Astrocyte of the hippocampus (primary cell): ENCODE measurements at places on chromosomes 16 and 17.

DNA sequence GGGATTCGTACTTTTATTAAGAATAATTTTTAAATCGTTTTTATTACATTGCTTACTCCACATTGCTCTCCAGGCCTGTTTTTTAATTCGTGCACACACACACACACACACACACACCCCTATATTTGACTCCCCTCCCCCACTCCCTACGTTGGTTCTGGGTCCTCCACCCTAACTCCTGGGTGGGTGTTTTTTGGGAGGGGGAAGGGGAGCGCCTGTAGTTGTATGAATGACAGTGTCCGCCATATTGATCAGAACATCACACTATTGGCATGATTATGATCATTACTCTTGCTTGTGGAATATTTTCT, 1.3 kb downstream of the GNAO1 start:
- DNase-seq, result no peak

GRCh38 chr16:81987121-81987520, 24.1 kb downstream of the SDR42E1 start:
- DNase-seq, result no peak

DNA sequence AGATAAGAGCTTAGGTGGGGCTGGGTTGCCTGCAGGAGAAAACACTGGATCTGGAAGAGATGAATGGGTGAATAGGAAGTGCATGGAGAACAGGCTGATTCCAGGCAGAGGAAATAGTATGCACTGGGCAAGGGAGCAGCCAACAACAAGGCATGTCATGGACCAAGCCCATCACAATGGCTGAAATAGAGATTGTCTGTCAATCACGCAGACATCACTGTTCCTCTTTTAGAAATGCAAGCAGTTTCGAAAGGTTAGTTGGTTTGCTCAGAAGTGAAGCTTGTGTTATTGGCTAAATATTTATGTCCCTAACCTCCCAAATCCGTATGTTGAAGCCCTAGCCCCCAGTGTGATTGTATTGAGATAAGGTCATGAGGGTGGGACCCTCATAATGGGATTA, 621.7 kb upstream of the CDH11 start:
- DNase-seq, result no peak

DNA sequence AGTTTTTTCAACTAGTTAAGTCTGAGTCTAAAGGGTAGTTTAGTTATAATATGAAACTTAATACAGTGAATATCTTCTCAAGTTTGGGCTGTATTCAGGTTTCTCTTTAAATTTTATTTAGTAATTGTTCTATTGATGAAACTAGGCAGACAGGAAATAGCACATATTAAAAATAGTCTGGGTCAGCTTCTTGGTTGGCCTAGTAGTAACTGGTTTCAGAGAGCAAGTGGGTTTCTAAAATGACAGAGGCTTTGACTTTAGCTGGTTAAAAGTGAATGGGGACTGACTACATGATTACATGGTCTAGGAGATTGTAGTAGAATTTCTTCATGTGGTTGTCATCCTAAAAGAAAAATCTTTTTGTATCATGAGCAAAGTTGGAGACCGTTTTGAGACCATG, 46.8 kb downstream of the OMG start:
- no peak for DNase-seq

GRCh38 chr16:26830428-26831127, 236.1 kb upstream of the C16orf82 start:
- DNase-seq, result no peak

DNA sequence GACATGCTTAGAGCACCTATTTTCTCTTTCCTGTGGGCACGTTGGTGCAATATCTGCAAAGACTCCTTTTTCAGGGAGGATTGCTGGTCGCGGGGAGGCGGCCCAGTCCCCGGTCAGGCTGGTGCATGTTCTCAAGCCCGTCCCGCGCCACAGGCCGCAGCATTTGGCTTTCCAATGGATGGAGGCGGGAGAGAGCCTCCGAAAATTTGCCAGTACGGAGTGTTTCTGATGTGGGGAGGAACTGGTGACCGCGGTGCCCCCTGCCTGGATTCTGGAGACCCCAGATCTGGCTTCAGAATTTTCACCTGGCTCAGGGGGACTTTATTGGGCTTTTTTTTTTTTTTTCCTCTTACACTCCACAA, 2.3 kb downstream of the CMIP start:
- DNase-seq, result no peak

- DNase-seq, result no peak
Measured at GRCh38 chr17:6422654-6423241, 12.2 kb downstream of the AIPL1 start.

DNA sequence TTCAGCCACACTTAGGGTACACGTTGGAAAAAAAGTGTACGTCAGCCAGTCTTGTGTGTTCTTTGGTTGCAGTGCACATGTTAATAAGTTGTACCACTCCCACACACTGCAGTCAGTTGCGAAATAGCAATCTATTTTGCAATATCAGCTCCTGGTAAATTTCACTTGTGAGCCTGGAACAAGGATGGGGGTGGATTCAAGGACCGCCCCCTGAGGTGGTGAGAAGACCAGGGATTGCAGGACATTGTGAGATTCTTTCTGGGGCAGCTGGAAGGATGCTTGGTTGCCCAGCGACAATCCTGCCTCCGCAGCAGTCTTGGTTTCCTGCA, 78.6 kb upstream of the ZFHX3 start:
- peak; percentile 11 for DNase-seq

- DNase-seq, result peak; percentile 59
Measured at GRCh38 chr16:71895679-71896365, 491 bp downstream of the IST1 start.

DNA sequence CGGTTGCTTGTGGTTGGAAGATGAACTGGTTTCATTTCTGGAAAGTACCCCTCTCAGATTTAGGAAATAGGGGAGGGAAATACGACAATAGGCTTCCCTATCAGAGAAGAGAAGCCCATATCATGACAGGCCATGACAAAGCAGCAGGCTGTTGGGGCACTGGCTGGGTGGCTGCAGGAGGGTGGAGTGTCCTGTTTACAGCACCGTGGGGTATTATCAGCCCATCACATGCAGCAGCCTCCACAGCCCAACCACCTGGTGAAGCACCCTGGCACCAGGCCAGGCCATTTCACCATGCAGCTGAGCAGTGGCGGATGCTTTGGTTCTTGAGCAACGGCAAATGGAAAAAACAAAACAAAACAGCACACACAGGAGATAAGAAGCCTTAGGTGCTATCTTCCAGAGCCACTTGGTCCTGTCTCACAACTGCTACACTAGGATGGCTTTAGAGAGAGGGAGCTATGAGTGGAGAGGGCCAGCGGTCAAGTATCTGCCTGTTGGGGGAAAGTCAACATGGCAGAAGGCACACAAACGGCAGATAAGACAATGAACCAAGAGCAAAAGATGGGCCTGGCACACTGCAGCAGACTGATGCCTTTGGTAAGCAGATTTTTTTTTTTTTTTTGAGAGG, 24.2 kb downstream of the FAM117A start:
- no peak for DNase-seq

GRCh38 chr16:74743668-74744299, 30.8 kb downstream of the FA2H start:
- peak; percentile 50 for DNase-seq

DNA sequence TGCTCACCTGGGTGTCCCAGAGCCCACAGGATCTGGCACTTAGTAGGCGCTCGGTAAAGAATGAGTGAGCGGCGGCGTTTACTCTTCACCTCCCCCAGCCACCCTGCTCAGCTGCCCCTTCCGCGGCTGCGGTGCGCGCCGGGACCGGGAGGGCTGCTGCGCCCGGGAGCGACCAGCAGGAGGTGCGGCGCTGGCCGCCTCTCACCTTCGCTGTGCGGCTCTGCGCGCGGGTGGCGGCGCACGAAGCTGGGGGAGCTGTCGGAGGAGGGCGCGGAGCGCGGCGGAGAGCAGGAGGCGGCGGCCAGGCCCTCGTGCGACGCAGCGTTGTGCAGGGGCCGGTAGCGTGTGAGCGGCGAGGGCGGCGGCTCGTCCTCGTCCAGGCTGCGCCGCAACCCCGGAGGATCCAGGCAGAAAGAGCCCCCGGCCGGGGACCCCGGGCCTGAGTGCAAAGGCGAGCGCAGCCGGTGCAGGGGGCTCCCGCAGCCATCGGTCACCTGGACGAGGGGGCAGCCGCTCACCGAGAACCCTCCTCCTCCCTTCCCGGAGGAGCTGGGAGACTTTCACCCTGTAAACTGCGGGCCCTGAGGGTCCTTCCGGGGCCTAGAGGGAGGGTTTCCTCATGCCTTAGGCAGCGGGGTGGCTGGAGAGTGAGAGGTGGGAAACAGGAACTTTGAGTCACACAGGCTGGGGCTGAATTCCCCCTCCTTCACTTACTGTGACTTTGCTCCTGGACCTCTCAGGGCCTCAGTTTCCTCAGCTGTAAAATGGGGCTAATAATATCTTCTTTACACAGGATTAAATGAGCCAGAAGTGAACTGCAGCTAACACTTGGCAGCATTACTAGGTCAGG, 12.5 kb downstream of the SAMD14 start:
- peak; percentile 89 for DNase-seq

DNA sequence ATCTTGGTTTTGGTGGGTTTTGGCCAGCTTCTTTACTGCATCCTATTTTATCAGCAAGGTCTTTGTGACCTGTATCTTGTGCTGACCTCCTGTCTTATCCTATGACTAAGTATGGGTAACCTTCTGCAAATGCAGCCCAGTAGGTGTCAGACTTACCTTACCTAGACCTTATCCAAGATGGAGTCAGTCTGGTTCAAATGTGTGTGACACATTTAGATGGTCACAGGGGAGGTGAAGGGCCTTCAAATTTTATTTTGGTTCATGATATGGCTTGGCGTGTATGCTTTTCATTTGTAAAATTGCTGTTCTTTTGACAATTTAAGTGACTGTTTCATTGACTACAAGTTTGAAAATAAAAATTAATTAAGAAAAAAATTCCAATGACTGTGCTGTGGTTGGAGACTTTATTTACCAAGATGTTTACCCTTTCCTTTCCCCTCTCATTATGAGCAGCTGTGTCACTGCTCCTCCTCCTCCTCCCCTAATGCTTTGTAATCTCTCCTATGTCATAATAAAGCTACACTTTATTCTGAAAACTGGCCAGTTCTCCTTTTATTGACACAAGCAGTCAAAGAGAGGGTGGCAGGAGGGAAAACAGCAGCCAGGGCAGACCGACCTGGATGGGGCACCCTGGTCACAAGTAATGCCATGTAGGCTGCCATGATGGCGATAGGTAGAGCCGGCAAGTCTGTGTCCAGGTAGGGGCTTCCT, 49.4 kb downstream of the TNFRSF13B start:
- no peak for DNase-seq

DNA sequence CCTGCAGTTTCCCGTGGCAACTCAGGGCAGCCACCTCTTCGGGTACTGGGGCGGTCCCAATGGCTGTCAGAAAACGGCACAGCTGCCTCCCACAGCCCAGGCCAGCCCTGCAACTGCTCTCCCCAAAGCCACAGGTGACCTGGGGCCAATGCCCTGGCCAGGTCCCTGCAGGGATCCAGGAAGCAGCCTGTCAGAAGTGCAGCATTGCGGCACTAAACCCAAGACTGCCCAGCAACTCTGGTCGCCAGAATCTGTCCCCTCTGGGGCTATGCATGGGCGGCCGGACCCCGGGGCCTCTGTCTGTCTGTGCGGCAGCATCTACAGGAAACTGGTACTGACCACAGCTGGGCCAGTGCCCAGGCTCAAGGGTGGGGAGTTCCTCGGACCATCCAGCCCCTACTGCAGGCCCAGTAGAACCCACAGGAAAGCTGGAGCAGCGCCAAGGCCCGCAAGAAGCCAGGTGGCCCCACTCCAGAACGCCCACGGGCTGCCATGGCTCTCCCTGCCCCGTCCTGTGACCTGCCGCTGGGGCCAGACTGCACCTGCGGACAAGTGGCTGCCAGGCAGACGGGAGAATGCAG, 5.5 kb downstream of the CYBC1 start:
- peak; percentile 48 for DNase-seq

DNA sequence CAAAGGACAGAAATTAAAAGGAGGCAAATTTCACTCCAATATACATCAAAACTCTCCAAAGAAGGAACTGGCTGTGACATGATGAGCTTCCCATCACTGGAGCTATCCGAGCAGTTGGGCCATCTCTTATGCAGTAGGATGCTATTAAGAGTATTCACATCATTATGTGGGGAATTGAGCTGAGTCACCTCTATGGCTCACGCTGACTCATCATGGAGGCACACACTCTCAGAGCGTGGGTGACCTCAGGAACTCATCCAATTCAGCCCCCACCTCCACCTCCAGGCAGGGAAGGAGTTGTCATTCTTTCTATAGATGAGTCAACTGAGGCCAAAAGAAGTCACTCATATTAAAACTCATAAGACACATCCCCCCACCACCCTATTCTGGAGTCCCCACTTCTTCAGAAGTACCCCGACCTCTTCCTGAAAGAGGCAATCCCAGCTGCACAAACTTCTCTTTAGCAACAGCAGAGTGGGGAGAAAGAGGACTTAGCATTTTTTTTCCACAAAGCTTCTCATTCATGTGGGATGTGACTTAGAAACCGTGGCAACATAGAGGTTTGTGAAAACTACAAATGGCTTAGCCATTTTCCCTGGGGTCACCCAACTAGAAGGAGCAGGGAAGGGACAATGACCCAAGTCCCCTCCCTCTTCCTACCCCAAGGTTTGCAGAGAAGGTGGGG, 32.5 kb downstream of the ABCC12 start:
- DNase-seq, result peak; percentile 97

DNA sequence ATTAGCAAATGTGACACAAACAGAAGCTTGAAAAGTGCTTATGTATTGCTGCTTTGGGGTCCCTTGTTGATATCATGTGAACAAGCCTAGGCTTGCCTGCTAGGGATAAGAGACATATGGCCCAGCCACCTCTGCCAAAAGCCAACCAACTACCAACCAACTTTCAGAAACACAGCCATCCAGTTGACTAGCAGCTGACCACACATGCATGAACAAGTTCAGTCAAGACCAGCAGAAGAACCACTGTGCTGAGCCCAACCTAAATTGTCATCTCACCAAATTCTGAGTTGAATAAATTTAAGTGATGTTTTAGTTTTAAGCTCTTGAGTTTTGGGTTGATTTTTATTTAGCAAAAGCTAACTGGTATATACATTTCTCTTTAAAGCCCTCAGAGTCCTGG, 3.5 kb downstream of the ERN2 start:
- no peak for DNase-seq

DNA sequence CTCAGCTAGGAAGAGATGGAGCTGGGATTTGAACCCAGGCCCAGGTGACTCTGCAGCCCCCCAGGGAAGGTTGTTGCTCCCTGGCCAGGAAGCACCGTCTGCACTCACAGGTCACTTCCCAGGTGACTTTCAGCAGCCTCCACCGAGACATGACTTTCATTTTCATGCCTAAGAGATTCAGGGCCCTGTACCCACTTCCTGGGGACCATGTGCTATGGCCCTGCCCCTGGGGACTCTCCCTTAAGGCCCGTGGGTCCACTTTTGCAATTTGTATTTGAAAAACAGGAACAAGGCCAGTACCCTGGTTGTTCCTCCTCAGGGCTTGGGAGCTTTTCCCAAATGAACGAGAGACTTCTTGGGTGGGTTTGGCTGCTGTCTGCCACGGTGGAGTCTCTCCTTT, 191.0 kb downstream of the IRF8 start:
- DNase-seq, result no peak
